ENCODE measurements at places on chromosomes 11 and 22.
A peak's percentile ranks its signal among the peaks of the same experiment; 100 is the strongest.

DNA sequence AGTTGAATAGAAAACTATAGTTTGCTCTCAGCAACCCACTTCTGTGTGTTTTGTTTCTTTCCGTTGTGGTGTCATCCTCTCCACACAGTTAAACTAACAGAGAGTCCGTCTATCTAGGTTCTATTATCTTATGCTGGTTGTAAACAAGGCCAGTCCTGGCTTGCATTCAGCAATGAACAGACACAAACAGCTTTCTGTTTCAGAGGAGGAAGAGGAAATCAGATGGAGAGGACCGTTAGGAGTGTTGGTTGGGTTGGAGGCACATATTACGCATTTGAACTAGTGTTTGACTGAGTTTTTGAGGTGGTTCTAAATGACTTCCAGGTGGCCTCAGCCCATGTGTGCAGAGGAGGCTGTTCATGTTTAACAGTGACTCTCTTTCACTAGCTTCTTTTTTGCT, 129.5 kb upstream of the SORL1-AS1 start:
- peak; percentile 78 for DNase-seq

GRCh38 chr22:11629661-11630385, 3898.2 kb upstream of the OR11H1 start:
- DNase-seq = no peak

DNA sequence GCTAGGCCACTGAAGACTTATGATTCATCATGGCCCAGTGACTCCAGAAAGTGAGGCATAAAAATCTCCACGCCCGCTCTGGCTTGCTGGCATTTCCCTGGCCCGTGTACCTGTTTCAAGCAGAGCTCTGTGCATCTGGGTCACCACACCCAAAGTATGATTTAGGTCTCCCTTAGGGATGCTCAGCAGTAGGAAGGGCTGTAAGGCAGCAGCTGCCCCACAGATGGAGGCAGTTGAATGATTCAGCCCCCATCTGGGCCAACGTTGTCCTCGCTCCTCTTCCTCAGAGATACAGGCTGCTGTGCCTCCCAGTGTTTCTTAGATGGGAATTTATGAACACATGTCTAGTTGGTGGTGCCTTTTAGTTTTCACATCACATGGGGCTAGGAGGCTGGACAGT, 21.6 kb downstream of the GPR83 start:
- DNase-seq = no peak

GRCh38 chr11:123590296-123590912, 64.0 kb downstream of the SCN3B start:
- DNase-seq = no peak

GRCh38 chr22:46806794-46807193, 44.3 kb downstream of the TBC1D22A start:
- no peak for DNase-seq

GRCh38 chr11:46534711-46535110, 59.1 kb downstream of the AMBRA1 start:
- DNase-seq = no peak

Measured in hematopoietic multipotent progenitor cell (in vitro differentiated cells).